H7 (cell line): ENCODE measurements at places on chromosomes 4 and X.

DNA sequence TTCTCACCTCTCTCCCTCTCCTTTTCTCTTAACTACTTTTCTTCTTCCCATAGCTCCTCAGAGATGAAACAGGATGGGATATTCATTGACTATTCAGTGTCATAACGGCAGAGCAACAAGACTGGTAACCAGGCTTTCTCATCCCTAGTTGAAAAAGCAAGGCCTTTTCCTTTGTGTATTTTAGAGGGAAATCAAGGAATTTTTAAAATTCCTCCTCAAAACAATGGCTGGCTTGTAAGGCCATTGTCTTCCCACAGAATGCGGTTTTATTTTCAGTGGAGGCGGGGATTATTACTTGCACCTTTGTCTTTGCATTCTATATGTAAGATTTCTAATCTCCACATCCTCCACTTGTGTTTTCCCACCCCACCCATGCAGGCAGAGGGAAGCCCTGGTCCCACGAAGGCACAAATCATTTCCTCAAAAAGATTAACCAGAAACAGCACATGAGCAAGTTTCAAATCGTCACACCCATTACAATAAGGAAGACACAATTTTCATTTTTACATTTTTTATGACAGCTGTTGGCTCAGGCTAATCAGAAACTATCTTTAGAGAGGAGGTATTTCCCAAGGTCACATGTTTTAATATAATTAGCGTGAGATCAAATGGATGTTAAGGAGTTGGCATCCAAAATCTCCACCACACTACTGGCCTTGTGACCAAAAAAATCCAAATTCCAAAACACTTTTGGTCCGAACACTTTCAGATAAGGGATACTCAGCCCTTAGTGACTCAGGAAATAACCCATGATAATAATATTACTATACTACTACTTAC lies 53.0 kb upstream of the KDR start:
- no peak for DNase-seq

DNA sequence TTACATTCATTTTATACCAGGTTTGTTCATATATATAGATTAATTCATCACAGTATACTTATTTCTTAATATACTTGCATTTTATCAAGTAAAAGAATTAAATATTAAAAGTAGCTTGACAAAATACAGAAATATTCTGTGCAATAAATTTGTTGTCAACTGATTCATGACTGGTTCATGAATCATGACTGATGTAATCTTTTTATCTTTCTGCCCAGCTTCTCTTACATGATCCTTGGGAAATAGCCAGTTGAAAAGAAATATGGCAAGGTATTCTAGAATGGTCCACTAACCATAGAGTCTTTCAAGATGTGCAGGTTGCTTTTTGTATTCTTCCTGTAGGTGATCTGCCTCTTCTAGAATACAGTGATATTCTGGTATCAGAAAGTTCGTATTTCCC lies 4.2 kb upstream of the CCNA2 start:
- DNase-seq = no peak

DNA sequence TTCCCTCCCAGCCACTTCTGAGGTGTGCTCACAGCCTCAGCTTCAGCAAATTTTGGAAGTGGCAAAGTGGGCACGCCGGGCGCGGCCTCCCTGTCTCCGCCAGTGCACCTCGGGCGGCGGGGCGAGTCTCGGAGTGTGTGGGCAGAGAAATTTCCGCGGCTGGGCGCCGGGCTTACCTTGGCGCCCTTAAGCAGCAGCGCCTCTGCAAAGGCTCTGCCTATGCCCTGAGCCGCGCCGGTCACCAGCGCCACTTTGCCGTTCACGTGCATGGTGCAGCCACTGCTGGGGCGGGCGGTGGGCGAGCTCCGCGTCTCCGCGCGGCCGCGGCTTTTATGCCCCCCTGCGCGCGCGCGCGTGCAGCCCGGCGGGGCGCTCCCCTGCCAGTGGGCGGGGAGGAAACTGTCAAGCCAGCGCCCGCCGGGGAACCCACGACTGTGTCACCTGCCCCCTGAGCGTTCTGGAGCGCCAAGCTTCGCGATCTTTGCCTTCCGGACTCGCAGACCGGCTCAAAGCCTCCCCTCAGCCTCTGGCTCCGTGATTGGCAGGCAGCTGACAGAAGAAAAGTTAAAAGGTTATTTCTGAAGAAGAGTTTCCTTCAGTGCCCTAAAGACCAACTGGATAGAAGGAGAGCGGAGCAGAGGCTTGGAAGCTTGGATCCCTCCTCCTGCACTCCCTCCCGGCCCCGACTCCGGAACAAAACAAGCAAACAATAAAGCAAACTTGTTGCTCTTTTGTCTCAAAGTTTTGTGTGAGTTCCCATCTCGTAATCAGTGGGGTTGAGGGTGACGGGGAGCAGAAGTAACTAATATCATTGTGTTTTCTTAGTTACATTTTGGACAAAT lies at the start of gene HPGD:
Gene HPGD (minus strand): TSS at position 306 of the 842 bp plus-strand sequence. CDS start 37 bp downstream, at position 269.
- DNase-seq = peak; percentile 70

DNA sequence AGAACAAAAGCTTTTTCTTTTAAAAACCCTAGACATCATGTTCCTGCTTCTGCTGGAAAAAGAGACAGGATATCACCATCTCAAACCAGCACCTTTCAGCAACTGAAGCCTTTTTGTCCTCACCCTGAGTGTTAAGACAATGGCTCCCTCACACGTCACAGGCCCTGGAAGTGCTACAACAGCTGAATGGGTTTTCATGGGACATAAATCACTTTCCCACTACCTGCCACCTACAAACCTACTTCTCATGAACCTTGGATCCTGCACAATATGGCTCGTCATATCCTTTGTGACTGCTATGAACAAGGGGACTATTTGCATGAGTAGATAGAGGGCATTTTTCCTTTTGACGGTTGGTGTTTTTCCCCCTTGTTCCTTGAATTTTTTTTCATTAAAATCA lies 93.6 kb downstream of the TSPAN5 start:
- DNase-seq = no peak

GRCh38 chr4:24533364-24533763 lies 51.0 kb downstream of the DHX15 start:
- DNase-seq = no peak

- peak; percentile 39 for DNase-seq
These were observed 78.1 kb downstream of the LDB2 start for GRCh38 chr4:16820329-16820728.

DNA sequence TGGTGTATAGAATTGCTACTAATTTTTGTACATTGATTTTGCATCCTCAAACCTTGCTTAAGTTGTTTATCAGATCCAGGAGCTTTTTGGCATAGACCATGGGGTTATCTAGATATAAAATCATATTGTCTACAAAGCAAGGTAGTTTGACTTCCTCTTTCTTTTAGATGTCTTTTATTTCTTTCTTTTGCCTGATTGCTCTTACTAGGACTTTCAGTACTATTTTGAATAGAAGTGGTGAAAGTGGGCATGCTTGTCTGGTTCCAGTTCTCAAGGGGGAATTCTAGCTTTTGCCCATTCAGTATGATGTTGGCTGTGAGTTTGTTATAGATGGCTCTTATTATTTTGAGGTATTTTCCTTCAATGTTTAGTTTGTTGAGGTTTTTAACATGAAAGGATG lies 187.9 kb upstream of the LCORL start:
- DNase-seq = no peak

DNA sequence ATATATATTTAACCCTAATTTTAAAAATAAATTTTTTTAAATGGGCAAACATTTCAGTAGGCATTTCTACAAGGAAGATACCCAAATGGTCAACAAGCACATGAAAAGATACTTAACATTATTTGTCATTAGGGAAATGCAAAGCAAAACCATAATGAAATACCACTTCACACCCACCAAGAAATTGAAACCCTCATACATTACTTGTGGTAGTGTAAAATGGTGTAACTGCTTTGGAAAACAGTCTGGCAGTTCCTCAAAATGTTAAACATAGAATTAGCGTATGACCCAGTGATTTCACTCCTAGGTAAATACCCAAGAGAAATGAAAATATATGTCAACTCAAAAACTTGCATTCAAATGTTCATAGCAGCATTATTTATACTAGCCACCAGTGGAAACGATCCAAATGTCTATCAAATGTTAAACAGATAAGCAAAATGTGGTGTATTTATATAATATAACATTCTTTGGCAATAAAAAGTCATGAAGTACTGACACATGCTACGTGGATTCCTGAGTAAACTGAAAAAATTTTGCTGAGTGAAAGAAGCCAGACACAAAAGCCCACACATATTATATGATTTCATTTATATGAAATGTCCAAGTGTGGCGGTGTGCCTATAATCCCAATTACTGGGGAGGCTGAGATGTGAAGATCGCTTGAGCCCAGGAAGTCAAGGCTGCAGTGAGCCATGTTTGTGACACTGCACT lies 16.6 kb downstream of the TRIM2 start:
- DNase-seq = no peak

GRCh38 chrX:2283111-2283859 lies 217.5 kb downstream of the DHRSX start:
- DNase-seq = no peak

- DNase-seq = no peak
These were observed 14.8 kb downstream of the ZNF280C start for GRCh38 chrX:130253916-130254315.

DNA sequence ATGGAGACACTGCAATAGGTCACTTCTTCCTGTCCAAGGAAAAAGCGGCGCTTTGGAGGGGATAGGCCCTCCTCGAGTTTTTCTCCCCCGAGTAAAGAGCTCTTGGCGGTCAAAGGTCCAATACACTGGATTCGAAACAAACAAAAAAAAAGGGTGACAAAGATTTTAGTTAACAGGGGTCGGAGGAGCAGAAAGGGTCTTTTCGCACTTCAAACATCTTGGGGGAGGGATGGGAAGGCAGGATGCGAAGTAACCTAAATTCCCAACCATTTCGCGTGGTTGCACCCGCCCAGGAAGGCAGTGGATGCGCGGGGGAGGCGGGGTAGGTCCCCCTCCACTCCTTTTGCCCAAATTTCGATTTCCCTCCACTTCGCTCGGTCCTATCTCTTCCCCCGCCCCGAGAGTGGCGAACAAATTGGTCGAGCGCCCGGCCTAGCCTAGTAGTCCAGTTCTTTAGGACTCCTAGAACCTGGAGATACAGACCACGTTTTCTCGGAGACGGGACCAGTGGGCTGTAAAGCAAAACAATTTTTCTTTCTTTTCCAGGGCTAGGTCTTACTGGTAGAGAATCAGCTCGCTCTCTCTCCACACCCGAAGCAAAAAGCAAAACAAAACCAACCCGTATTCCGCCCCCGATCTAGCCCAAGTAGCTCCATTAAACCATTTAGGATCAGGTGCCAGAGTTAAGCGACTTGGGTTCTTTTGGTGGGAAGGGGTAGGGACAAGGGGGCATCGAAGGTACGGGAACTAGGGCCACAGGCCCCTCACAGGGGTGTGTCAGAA lies 2.0 kb upstream of the STAG2 start:
- peak; percentile 65 for DNase-seq

GRCh38 chr4:18366892-18367291 lies 345.3 kb upstream of the LCORL start:
- DNase-seq = no peak

DNA sequence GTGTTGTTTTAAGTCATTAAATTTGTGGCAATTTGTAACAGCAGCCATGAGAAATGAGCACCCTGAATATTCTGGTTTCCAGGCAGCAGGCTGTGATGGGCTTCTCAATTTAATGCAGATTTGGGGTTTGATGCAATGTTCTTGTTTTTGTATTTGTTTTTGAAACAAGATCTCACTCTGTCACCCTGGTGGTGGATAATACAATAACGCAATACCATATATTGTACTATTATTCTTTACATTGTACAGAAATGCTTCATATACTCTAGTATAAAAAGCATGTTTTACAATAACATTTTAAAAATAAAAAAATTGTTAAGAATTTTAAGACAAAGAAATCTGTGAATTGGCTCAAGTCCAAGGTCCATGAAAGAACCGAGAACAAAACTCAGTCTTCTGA lies 129.1 kb downstream of the USP46 start:
- DNase-seq = no peak

DNA sequence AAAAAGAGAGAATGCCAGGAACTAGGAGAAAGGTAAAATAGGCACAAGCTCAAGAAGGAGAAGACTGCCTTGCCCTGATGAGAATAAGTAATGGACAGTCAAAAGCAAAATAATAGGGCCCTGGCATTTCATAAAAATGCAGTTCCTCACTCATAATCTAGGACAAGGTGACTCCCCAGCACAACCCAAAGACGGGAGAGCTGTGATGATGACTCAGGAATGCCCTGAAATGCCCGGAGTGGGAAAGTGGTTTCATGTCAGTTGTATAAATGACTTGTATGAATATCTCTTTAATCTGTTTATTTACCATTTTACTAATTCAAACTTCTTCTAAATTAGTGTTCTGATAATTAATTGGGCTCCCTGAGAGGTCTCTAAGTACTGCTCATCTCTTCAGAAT lies 28.8 kb upstream of the SETD7 start:
- DNase-seq = no peak

DNA sequence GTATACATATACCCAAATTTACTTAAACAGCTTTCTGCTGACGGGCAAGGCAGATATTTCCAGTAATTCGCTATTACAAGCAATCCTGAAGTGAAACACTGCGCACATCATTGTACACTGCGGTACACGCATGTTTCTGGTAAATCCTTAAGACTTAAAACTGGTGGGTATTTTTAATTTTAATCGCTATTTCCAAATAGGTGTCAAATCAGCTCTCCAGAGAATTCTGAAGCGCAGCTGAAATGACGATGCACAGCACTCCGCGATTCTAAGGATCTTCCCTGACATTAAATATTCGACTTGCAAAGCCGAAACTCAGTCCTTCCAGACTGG lies 361 bp downstream of the TMEM128 start:
- DNase-seq = no peak

DNA sequence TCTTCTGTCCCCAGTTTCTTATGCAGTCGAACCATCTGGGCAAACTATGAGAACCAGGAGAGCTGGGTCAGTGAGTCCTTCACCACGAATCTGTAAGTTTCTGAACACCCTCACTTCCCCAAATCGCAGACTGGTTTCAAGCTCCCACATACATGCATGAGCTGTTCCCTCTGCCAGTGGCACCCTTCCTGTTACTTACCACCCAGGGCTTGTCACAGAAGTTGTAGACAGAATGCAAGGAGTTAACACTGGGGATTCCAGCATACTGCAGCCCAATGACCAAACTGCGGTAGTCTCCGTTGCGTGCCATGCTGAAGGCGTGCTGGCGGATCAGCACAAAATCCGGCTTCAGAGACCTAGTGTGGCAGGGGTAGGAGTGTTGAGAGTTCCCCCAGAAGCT lies 14.6 kb downstream of the SYN1 start:
- DNase-seq = no peak

DNA sequence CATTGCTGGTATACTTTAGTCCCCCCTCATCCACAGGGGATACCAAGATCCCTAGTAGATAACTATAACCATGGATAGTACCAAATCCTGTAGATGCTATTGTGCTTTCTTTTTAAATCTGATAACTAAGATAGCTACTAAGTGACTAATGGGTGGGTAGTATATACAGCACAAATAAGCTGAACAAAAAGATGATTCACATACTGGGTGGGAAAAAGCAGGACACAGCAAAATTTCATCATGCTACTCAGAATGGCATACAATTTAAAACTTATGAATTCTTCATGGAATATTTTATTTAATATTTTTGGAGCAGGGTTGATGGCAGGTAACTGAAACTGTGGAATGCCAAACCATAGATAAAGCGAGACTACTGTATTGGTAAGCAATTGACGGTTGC lies 161.6 kb downstream of the IL15 start:
- no peak for DNase-seq
